ENCODE measurements at places on chromosomes 7 and 10.
A peak's percentile ranks its signal among the peaks of the same experiment; 100 is the strongest.

- no peak for DNase-seq
Measured at GRCh38 chr10:6255548-6256061, 52.9 kb downstream of the PFKFB3 start.

- no peak for DNase-seq
Measured at GRCh38 chr10:72072639-72073038, 15.7 kb downstream of the SPOCK2 start.

DNA sequence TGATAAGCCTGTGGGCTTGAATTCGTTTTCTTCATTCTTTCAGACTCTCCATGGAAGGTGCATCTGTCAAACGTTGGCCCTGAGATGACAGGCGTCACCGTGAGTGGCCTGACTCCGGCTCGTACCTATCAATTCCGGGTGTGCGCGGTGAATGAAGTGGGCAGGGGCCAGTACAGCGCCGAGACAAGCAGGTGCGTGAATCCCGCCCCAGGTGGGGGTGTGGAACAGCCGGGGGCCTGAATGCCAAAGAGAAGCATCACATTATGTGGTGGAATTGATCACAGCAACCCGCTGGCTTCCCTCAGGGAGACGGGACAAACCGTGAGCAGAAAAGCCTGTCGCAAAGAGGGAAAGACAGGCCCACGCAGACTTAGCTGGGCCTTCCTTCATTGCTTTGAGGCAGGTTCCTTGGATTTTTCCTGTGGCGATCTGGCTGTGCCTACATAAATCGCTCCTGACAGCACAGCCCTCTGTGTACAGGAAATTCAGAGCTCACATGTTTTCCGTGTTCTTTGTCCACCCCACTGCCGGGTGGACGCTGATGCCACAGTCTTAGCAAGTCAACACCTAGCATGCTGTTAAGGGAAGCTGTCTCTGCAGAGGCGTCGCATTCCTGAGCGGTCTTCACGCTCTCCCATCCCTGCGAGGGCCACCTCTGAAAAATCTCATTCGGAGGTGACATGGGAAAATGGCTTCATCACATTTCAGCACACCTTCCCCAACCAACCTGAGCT lies 671.0 kb upstream of the FOXK1 start:
- no peak for DNase-seq

DNA sequence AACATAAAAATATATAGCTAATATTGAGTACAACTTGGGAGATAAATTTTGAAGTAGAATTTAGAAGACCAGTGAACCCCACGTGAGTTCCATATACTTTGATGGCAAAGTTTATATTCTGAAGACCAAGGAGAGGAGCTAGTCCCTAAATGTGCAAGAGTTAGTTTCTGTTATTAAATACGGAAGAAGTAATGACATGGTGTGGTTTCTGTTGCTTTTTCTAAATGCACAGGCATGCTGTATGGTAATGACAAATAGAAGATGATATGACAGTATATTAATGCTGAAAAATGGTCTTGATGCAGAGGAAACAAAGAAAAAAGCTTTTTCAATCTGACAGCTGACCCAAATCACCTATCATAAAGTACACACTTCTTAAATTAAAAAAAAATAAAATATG lies 101.8 kb downstream of the ST8SIA6 start:
- no peak for DNase-seq

DNA sequence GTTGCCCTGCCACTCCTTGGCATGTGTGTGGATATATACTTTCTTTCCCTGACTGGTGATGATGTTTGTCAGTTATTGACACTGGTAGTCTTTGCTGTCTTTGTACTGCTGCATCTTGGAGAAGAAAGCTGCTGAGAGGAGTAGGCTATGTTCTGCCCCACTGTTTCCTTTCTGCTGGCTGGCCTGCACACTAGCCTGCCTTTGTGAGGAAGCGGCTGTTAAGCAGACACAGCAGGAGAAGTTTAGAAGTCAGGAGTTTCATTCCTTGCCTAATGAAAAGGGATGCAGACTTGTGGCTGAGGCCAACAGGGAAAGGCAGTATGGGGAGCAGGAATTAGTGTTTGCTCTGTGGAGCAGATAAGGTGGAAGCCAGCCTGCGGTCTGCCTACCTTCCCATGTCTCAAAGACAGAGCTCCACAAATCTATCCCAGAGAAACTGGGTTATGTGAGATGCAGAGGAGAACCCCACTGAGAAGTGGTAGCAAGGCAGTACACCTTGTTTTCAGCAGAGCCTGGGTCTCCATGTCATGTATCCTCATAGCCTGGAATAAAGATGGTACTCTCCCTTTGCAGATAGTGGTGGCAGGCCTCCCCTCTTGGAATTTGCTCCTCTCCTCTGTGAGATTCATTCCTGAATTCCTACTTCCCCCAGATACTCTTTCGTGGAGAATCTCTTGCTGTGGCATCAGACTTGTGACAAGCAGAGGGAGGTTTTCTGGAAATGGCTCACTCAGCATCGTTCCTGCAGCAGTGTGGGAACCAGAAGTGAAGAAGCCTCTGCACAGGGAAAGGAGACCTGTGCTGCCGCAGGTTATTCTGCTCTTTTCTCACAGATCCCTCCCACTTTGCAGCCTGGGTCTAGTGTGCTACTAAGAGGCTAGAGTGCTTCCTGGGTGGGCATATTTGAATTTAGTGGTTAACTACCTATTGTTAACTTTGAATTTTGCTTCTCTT lies 130.2 kb downstream of the LRRC4 start:
- no peak for DNase-seq

DNA sequence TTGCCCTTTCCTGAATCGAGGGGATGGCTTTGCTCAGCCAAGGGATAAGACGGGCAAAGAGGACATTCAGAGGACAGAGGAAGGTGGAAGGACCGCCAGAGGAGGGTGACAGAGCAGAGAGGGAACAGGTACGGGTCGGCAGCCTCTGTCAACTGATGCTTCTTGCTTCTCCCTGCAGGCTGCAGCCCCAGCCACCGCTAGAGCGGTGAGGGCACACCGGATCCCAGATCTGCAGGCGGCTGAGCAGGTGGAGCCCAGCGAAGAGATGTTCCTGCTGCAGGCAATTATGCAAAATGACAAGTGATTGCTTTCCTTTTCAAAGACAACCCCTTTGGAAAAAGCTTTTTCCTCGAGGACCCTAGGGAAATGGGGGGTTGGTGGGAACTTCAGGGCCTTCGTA lies 181.9 kb upstream of the ANKRD30A start:
- no peak for DNase-seq

DNA sequence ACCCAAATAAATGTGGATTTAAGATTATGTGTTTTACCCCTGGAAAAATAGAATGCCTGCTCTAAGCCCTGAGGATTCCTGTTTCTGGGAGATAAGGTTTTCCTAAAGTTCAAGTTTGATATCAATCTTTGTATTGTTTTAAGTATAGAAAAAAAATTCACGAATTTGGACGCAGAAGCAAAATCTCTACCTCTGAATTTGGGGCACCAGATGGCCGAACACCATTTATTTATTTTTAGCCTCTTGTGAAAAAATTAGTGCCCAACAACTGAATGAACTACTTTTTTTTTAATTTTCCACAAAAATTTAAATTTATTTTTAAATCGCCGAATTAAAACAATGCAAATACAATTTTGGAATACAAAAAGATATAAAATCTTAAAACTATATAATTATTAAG lies 128.1 kb upstream of the SP4 start:
- no peak for DNase-seq

- DNase-seq, result no peak
Measured at GRCh38 chr10:73865459-73866442, 8.6 kb downstream of the CAMK2G start.

DNA sequence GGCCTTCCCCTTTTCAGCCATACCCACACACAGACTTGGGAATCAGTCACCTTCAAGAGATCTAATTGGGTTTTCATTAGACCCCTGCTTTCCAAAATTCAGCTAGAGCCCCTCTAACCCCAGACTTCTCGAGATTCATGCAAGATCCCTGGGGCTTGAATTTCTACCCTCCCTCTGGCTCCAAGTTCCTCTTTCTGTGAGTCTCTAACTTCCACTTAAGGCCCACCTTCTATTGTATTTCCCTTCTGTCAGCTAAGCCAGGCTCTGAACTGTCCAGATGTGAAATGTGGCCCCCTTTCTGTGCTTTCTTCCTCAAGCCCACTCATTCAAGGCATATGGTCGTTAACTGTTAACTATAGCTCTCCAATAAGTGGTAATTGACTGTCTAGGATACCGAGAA lies 132.2 kb downstream of the ZNF365 start:
- no peak for DNase-seq

GRCh38 chr7:1591876-1592275 lies 22.0 kb upstream of the PSMG3 start:
- no peak for DNase-seq

GRCh38 chr7:142862351-142862750 lies 7.5 kb downstream of the EPHB6 start:
- DNase-seq, result no peak

GRCh38 chr10:32937911-32938424 lies 20.1 kb downstream of the ITGB1 start:
- no peak for DNase-seq

DNA sequence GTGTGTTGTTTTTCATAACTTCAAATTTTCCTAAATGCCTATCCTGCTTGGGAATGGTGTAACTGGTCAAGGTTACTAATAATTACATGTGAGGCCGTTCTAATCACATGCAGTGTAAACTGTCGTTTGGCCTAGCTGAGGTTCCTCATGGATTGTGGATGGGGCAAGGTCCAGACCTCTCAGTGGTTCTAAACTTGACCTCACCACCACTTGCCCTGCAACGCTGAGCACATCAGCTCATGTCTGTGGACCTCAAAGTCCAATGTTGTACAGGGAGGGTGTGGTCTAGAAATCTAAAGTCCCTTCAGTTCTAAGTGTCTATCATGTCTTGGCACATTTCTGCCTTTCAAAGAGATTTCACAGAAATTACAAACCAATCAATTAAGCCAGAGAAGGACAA lies 15.6 kb downstream of the RBP3 start:
- DNase-seq, result no peak

- DNase-seq, result no peak
Measured at GRCh38 chr10:71893920-71894319, 42.9 kb upstream of the PSAP start.

- no peak for DNase-seq
Measured at GRCh38 chr10:44853148-44853734, 57.9 kb upstream of the TMEM72 start.

- DNase-seq, result no peak
Measured at GRCh38 chr10:1124796-1125195, 68.6 kb downstream of the WDR37 start.

- no peak for DNase-seq
Measured at GRCh38 chr7:27193335-27194001, 6.4 kb downstream of the HOXA13 start.

DNA sequence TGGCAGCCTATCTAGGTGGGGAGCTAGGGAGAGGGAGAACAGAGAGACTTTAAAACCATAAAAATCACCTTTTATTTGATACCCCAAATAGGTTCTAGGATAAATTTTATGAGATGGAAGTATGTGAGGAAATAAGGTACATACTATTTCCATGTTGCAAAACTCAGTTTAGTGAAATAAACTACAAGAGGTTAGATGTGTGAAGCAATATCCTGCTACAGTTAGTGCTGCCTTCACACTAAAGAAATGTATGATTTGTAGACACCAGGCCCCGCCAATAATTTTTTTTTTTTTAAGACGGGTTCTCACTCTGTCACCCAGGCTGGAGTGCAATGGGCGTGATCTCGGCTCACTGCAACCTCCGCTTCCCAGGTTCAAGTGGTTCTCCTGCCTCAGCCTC lies 34.4 kb upstream of the RSBN1L start:
- DNase-seq, result no peak

- DNase-seq, result no peak
Measured at GRCh38 chr7:32611201-32612099, 116.2 kb downstream of the AVL9 start.

DNA sequence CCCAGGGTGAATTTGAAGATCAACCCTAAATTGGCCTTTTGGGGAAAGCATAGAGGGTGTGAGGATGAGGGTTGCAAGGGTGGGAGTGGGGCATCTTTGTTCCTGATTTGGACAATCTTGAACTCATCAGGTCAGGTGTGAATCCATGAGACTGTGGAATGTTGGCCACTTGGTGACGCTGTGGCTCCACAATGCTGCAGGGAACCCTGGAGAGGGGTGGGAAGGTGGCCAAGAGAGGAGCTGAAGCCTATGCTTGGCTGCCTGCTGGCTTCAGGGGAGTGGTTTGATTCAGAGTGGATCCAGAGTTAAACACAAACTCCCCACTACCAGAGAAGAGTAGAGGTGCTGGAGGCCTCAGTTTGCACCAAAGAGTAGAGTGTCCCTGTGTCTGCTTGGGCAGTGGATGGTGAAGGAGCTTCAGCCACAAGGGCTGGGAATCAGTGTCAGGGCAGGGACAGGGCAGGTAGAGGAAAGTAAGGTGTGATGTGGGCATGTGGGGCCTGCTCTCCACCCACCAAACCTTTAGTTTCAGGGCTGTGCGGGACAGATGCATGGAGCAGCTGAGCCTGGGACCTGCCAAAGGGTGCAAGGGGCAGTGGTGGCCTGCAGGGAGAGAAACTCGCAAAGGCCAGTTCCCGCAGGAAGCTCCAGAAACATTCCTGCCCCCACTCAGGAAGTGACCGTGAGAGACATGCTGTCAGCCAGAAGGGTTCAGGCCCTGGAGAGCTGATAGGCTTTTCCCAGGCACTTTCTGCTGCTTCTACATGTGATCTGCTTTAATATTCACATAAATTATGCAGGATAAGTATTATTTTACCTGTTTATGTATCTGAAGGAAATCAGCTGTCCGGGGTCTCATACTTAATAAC lies 81.0 kb upstream of the PRSS58 start:
- peak; percentile 79 for DNase-seq

DNA sequence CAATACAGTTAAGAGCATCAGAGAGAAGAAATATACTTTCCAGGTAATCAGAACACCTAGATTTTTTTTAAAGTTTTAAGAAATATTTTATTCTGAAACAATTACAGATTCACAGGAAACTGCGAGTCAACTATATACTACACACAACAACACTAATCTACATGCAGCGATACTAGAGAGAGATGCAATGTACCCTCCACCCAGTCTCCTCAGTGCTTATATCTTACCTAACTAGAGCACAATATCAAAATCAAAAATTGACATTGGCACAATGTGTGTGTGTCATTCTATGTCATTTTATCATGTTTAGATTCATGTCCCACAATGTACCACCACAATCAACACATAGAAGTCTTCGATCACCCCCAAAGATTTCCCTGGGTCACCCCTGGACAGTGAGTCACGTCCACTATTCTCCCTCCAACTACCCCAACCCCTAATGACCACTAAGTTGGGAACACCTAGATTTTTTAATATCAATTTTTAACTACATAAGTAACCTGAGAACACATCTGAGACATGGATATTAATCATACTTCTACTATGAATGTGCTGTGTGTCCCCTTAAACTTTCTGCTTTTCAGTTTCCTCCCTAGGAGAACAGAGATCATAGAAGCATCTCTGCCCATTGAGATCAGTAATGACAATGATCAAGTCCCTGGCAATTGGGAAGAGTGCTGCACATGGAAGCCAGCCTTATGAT lies 86.5 kb downstream of the GSAP start:
- DNase-seq, result no peak

GRCh38 chr7:105027176-105027853 lies 13.3 kb downstream of the KMT2E start:
- no peak for DNase-seq

GRCh38 chr10:123570898-123571515 lies 95.1 kb upstream of the GPR26 start:
- DNase-seq, result no peak

- no peak for DNase-seq
Measured at GRCh38 chr7:34463830-34464229, 194.2 kb upstream of the NPSR1 start.
